HuH-7 (cell line): ENCODE measurements at places on chromosomes 16 and 17.

DNA sequence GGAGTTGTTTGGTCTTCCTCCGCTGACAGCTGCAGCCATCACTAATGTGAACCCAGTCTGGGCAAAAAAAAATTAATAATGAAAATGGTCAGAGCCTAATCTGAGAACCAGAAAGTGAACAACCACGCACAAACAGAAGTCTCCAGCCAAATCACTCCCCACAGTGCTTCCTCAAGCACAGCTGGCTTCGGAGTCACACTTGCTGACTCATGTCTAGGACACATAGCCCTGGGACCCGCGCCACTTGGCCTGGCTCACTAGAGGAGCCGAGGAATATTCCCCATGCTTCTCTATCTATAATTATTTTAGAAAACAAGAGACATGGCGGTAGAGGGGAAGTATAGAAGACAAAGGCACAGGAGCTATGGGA is 109.1 kb downstream of the ZFHX3 start:
- no peak for DNase-seq

DNA sequence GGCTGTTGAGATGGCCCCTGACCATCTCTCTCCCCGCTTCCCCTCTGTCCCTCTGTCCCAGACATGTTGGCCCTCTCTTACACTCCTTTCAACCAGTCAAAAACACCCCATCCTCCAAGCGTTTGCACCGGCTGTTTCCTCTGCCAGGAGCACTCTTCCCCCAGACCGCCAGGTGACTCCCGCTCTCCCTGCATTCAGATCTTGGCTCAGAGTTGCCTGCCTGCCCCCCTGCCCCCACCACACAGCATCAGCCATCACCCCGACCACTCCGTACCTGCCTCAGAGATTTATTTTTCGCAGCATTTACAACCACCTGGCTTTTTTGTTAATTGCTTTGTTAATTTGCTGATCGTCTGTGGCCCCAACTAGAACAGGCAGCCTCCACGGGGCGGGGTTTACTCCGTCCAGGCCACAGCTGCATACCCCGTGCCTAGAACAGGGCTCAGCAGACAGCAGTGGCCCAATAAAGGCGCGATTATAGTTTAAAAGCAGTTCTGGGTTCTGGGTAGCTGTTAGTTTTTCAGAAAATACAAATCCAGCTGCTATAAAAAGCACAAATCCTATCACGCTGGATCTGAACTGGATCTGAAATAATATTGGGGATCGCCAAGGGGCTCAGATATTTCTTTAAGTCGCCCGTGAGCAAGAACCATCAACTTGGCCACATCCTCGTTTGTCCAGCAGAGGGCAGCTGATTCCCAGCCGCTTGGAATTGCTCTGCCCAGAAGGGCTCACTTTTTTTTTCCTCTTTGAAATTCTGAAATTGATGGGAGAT is 173.6 kb downstream of the IRF8 start:
- peak; percentile 77 for DNase-seq

DNA sequence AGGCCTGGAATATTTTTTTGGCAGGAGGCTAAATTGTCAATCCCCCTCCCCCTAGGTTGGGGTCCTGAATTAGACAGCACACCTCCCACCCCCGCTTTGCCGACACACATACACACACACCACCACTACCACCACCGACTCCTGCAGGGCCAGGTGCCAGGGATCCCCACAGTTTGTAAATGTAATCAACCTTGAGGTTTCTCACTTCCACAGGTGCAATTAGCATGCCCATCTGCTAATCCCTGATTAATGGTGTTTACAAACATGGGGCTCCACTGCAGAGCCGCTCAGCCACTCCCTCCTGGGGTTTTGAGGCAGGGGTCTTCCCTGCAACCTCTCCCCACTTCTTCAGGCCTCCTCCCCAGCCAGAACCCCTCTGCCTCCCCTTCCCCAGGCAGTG is 11.8 kb downstream of the MRM1 start:
- DNase-seq, result no peak

DNA sequence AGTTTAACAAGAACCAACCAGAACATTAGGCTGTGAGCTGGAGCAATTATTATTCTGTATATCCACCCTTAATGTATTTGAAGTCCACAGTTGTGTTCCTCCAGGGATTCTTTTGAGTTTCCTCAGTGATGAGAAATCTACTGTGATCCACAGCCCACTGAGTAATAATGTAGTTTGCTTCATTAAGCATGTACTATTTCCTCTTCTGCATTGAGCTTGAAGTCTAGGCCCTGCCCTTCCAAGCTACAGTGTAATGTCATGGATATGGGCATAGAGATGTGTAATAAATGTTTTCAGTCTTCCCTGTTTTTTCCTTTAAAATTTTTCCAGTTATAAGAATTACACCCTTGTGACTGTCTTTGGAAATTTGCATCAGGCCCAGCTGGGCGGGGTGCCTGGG is 36.4 kb upstream of the SLC12A3 start:
- DNase-seq, result no peak

- DNase-seq, result no peak
These were observed 188.0 kb downstream of the HAPSTR1 start for GRCh38 chr16:9279291-9280068.

DNA sequence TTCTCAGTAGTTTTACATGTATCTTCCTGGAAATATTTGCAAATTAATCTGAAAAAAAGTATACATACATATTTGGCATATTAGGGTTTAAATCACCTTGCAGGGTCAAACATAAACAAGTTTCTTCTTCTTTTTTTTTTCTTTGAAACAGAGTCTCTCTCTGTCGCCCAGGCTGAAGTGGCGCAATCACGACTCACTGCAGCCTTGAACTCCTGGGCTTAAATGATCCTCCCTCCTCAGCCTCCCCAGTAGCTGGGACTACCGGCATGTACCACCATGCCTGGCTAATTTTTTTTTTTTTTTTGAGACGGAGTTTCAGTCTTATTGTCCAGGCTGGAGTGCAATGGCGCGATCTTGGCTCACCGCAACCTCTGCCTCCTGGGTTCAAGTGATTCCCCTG is 12.6 kb upstream of the FUS start:
- DNase-seq, result no peak

GRCh38 chr16:80563066-80563465 is 22.3 kb downstream of the DYNLRB2 start:
- no peak for DNase-seq

- DNase-seq, result no peak
These were observed 60.0 kb downstream of the USP22 start for GRCh38 chr17:20982589-20983358.

- DNase-seq, result no peak
These were observed 852.1 kb downstream of the CDH11 start for GRCh38 chr16:64269756-64270155.

GRCh38 chr16:81493755-81494433 is 49.3 kb downstream of the CMIP start:
- no peak for DNase-seq

GRCh38 chr17:76447931-76448652 is 4.9 kb downstream of the UBE2O start:
- DNase-seq, result no peak

DNA sequence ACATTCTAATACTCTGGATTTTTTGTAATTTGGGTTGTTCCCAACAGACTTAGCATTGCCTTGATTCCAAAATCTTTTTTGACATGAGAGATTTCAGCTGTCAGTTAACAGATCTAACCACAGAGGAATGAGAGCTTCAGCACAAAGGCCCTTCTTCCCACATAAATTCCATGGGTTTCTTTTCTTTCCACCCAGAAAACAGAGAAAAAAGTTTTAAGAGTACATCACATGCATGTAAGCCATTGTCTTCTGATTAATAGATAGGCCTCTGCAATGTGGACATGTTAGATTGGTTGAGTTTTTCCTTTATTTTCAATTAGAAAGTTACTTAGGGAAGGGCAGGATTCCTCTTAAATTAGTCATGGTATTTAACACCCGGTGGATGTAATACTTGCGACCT is 939 bp downstream of the MYH8 start:
- no peak for DNase-seq

- no peak for DNase-seq
These were observed 80.1 kb upstream of the TRAP1 start for GRCh38 chr16:3797473-3797872.

DNA sequence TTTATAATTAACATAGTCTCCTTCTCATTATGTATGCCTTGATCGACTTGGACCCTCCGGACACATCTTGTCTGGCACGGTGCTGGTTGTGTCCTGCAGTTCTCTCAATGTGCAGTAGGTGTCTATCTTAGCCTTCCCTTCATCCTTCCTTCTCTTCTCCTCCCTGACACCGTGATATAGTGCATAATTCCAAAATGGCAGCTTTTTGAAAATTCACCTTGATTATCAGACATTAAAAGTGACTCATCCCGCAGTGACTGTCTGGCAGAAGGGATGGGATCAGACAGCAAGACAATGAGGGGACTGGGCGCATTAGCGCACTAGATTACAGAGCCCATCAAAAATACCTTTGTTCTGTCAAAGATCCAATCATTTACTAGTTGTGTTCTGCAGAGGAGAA is 70.0 kb upstream of the PMFBP1 start:
- peak; percentile 39 for DNase-seq

- DNase-seq, result no peak
These were observed 156.9 kb downstream of the C16orf78 start for GRCh38 chr16:49530427-49530970.

- no peak for DNase-seq
These were observed 643.5 kb downstream of the CDH11 start for GRCh38 chr16:64478252-64478906.

GRCh38 chr16:8376430-8376829 is 213.9 kb downstream of the TMEM114 start:
- no peak for DNase-seq

- no peak for DNase-seq
These were observed 10.7 kb upstream of the EPX start for GRCh38 chr17:58181796-58182195.

DNA sequence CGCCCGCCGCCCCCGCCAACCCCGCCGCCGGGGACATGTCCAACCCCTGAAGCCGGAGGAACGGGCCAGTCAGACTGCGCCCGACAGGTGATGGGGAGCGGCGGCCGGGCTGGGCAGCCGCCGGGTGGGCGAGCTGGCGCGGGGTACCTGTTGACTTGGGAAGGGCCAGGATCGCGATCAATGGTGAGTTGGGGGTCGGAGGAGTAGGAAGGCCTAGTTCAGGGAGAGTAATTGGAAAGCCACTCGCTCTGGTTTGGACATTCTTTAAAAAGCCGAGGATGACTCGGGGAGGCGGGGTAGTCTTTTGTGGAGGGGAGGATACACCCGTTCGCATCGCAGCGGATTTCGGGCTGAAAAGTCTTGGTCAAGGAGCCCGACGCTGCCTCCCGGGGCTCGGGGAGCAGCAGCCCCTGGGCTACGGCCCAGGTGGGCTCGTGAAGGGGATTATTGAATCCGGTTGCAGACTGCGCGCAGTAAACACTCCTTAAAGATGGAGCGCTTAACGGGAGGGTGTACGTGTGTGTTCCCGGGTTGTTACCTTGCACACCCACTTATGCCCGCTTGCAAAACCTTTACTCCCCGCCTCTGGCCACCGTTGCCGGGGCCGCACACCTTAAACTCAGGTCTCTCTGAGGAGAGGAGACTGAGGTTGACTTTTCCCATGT is 123.8 kb downstream of the GOSR1 start:
- peak; percentile 28 for DNase-seq

DNA sequence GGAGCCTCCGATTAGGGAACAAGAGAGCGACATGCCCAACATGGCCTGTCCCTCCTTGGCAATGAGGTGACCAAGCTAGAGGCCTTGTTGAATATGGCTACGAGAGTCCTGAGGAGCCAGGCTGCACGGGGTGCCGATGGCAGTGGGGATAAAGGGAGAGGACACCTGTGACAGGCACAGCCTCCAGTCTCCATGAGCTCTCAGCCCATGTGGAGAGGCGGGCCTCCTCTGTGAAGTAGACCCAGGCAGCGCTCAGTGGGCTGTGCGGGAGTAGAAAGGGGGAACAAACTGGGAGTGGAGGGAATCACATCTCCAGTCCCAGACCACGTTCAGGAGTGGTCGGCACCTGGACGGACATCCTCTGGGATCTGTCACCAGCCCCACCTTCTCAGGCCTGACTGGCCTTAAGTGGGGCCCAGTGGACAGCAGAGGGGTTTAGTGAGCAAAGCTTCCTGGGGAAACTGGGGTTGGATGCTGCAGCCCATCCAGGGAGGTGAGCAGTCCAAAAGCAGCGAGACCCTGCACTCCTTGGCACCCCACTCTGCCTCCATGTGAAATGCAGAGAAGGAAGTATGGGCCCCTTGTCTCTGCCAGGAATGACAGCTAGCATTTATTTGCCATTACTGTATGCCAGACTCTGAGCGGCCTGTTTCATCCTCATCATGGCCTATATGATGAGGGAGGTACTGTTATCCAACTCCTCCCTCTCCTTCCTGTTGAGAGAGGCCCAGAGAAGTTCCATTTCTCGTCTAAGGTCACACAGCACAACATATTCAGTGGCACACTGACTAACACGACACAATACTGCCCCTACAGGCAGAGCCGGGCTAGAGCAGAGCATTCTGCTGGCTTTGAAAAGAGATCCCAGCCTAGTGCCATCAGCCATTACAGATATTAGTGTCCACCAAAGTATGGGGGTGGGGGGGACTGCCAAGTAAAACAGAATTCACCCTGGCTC is 4.5 kb upstream of the TMEM92 start:
- peak; percentile 85 for DNase-seq

- no peak for DNase-seq
These were observed 170.7 kb downstream of the CYB561 start for GRCh38 chr17:63275318-63275970.

GRCh38 chr16:56758930-56759329 is 29.0 kb downstream of the NUP93 start:
- DNase-seq, result no peak

DNA sequence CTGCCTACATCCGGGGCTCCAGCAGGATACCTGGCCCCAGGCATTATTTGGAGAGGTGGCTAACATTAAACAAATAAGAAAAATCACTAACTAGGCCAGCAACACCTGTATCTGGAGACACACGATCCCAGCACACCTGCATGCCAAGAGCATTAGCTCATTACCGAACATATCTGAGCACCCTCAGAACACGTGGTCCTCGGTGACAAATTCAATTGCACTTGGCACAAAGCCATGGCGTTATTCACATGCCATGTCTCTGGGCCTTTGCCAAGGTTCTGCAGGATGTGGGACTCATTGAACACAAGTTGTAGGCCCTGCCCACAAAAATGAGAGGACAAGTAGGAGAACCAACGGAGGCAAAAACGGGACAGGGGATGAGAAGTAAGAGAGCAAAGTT is 552.3 kb downstream of the TOX3 start:
- no peak for DNase-seq

GRCh38 chr16:4839942-4840341 is 7.1 kb downstream of the GLYR1 start:
- DNase-seq, result no peak

DNA sequence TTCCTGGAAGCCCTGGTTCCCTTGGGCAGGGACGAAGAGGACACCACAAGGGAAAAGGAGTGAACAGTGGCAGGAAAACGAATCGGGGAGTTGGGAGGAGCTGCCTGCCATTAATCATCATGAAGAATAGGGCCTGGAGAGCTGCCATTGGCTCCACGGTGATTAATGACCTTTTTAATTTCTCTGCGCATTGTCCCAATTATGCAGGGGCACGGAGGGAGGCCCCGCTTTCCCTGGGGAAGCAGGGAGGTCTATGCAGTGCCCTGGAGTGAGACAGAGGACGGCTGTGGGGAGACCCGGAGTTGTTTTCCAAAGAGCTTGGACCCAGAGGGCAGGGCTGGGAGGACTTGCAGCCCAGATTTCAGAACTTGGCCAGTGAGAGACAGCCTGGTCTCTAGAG is 338.9 kb upstream of the C16orf82 start:
- DNase-seq, result no peak

- no peak for DNase-seq
These were observed 1931.9 kb downstream of the TP53TG3F start for GRCh38 chr16:35391328-35391727.
